Mesendoderm (in vitro differentiated cells): ENCODE measurements at places on chromosomes 7 and 10.

DNA sequence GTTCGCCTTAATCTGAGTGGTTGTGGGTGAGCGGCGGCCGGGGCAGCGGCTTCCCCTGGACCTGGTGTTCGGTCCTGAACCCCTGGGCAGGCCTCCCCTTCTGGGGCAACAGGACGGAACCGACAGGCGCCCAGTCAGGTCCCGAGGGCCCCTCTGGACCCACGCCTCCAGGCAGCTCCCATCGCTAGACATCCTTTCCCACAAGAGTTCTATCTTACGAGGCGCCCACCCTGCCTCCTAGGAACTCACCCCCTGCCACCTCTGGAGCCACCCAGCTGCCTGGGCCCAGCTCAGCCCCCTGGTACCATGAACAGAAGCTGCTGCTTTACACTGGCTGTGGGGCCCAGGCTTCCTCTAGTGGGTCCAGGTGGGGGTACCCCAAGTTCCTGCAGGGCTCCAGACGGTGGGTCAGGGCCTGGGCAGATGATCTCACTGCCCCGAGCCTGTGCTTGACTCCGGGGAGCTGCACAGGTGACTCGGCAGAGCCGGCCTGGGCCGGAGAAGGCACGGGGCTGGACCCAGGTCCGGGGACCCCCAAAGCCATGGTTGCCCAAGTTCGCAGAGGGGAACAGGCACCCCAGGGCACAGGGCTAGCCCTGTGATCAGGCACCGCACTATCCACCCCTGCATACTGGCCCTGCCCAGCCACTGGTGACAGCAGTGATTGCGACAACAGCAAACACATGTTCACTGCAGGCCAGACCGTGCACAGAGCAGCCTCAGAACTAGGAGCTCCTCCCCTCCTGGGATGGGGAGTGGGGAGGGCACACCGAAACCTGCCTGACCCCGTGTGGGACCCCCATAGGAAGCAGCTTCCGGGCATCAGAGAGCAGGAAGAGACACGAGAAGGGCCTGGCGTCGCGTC lies 180.3 kb downstream of the ELFN1 start:
- DNase-seq: no peak

GRCh38 chr7:82841828-82842227 lies 320.9 kb downstream of the PCLO start:
- no peak for DNase-seq

GRCh38 chr10:128570319-128570995 lies 444.2 kb upstream of the MKI67 start:
- no peak for DNase-seq

- DNase-seq: no peak
These were observed 95.1 kb downstream of the MPP7 start for GRCh38 chr10:28207799-28208198.

DNA sequence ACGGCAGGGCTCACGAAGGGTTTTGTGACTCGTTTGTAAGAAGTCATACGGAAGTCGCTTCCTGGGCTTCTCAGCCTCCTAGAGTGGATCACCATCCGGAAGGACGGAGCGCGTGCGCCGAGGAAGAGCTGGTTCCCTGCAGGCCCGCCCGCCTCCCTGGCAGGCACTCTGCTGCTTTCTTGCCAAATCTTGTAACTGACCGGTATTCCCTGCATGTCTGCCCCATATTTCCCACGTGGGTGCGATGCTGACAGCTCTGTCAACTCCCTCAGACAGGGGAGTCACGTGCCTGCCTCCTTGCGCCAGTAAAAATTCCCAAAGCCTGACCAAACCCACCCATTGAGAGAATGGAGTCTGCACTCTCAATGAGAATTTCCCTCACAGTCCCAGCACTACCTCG lies 12.7 kb downstream of the SHH start:
- DNase-seq: no peak

DNA sequence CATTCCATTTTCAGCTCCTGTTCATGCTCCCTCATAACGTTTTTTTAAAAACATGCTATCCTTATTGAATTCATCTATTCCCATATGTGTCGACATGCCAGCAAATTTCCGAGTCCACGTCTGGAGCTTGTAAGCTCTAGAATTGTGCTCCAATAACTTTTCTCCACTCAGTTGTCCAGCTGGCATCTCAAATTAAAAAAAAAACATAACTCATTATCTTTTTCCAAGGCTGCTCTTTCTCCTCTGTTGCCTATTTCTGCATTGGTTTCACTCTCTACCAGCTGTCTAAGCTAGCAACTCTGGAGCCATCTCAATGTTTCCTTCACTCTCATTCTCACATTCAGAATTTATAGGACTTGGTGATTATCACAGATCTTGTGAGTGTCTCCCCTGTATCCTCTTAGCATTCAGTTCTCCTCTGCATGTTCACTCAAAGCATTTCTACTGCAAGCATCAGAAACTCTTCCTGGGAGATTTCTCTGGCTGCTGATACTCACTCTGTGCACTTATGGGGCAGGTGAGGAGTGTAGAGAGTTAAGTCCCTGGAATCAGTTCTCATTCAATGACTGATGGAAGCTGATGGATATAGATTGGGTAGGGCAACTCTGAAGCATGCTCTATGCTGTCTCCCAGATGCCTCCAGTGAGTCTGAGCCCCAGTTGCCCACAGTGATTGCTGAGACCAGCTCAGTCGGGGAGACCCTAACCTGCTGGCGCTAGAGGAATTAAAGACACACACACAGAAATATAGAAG lies 6.7 kb upstream of the DLD start:
- DNase-seq: no peak

- DNase-seq: no peak
These were observed 1.5 kb upstream of the PRKAR1B start for GRCh38 chr7:728602-729001.

GRCh38 chr10:84944187-84944586 lies 615.8 kb downstream of the CCSER2 start:
- DNase-seq: peak; percentile 66

DNA sequence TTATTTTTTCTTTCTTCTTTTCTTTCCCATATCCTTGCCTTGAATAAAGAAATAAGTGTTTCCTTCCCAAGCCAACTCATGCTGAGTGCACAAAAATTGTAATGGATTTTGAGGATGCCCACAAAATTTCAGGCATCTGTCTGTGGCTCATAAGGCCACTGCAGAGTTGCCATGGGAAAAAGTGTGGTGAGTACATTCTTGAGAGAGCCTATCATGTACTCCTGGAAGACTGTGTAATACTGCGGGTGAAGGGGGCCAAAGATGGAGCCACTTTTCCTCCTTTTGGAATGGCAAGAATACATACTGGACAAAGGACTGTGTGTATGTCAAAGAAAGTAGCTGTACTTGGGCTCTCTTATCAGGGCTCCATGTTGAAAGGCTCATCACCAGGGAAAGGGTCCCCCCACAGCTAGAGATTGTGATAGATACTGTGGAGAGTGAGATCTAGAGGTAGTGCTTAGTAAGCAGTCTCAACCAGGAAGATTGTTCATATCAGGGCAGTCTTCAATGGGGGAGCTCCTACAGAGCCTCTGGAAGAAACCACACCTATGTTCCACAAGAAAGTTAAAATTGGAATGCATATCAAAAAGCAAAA lies 341.6 kb upstream of the KCND2 start:
- DNase-seq: peak; percentile 27

DNA sequence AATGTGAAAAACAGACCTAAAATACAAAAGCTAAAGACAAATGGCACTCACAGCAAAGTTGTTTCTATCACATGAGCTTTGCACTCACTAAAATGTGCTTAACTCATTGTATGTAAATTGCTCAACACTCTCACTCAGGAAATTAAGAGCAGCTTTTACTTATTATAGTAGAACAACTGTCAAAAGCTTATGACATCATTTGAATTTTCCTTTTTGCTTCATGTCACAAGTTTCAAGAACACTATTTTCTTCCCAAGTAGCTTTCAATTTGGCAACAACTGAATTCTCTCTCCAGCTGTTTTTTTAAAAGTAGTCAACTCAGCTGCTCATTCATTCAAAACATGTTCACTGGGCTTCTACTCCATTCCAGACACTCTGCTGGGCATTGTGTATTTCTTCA lies 46.9 kb downstream of the ATE1 start:
- DNase-seq: peak; percentile 22

GRCh38 chr10:78830062-78830975 lies 238.4 kb upstream of the ZMIZ1 start:
- no peak for DNase-seq

- DNase-seq: peak; percentile 96
These were observed 145.5 kb upstream of the CELF2 start for GRCh38 chr10:10872035-10872673.

- DNase-seq: no peak
These were observed 19.1 kb downstream of the DNAJB6 start for GRCh38 chr7:157355784-157356511.

- DNase-seq: peak; percentile 87
These were observed 14.6 kb upstream of the FKBP9 start for GRCh38 chr7:32942415-32943251.

DNA sequence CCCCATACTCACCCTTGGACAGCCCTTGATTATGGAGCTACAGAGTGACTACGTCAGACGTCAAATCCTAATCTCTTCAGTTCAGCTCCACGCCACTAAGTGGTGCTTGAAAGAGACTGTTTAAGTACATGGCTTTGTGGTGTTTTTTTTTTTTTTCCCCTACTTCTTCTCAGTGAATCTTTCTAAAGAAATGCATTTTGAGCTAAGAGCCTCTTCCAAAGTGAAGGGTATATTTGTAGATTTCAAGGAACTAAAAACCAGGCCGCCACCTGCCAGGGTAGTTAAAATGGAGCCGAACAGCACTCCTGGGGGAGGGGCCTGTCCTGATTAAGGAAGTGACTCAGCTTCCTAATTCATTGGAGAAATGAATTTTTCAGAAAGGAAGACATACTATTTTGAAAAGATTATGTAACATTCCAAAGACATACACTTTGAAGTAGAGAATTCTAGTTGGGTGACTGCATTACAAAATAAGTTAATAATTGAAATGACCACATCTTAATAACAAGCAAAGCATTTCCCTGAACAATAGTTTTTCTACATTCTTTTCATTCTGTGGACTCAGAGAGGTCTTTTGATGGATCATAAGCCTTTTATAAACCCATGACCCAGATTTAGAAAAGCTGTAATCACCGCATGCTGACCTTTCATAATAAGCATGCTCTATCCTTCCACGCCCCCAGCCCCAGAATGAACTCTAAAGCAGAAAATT lies 20.6 kb upstream of the VPS41 start:
- DNase-seq: no peak

DNA sequence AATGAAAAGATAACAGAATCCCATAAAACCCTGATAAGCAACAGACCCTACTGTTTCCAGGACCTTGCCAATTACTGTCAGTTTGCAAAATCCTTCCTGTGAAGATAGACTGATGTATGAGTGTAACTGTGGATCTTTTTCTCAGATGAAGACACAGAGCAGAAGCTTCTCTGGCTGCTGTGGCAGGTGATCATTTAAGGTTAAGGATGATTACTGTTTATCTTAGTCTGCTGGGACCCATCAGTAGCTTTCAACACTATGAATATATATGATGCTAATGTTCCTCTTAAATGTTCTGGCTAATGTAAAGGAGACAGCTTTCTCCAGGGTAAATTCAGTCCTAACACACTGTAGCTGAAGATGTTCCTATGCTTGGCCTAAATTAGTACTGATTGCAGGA lies 56.0 kb upstream of the CTTNBP2 start:
- no peak for DNase-seq

- no peak for DNase-seq
These were observed 3.5 kb downstream of the LRRN3 start for GRCh38 chr7:111094419-111094818.

DNA sequence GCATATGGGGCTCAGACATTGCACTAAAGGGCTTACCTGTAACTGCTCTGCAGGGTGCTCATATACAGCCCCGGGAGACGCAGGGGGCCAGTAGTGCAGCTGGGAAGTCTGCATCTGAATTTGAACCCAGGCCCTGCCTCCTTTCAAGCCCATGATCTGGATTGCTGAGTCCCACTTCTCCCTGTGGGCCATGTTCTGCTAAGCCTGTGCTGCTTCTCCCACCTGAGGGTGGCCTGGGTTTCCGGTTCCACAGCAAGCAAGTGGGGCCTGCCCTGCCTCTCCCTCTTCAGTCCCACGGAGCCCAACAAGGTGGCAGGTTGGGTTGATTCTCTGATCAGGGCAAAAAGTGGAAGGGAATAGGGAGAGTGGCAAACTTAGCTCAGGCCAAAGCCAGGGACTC lies 56.6 kb upstream of the GDF10 start:
- DNase-seq: no peak

- DNase-seq: no peak
These were observed 8.1 kb downstream of the DOCK1 start for GRCh38 chr10:126913316-126913715.

GRCh38 chr7:30980751-30981150 lies 17.0 kb downstream of the GHRHR start:
- DNase-seq: no peak

- DNase-seq: no peak
These were observed 20.7 kb downstream of the RBM28 start for GRCh38 chr7:128323040-128323439.

DNA sequence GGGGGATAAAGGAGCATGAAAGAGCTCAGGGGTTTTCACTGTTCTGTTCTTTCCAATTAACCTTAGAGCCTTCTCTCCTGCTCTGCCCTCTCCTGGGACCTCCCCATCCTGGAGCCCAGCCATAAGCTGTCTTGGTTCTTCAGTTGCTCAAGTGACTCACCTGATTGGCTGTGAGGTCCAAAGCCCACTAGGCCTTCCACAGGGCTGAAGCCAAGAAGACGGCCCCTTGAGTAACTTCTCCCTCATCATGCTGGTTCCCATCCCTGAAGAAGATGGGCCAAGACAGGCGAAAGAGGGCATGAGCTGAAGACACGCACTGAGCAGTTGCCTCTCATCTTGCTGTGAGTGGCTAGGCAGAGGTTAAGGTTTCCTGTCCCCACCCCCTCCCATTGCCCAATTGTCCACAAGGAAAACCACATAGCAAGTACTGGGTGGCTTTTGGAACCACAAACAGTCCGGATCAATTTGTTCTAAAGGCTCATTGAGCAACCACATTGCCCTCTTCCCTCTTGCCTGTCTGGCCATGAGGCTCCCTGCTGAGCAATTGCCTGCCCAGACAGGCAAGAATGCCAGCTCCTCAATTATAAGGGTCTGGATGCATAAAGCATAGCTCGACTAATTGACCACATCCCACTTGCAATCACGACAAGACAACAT lies 43.9 kb upstream of the GPAM start:
- no peak for DNase-seq

- no peak for DNase-seq
These were observed 49.8 kb upstream of the AGK start for GRCh38 chr7:141501451-141501850.
